Germinal center (tissue), 1 donor: ENCODE measurements at places on chromosomes 1 and 21.

DNA sequence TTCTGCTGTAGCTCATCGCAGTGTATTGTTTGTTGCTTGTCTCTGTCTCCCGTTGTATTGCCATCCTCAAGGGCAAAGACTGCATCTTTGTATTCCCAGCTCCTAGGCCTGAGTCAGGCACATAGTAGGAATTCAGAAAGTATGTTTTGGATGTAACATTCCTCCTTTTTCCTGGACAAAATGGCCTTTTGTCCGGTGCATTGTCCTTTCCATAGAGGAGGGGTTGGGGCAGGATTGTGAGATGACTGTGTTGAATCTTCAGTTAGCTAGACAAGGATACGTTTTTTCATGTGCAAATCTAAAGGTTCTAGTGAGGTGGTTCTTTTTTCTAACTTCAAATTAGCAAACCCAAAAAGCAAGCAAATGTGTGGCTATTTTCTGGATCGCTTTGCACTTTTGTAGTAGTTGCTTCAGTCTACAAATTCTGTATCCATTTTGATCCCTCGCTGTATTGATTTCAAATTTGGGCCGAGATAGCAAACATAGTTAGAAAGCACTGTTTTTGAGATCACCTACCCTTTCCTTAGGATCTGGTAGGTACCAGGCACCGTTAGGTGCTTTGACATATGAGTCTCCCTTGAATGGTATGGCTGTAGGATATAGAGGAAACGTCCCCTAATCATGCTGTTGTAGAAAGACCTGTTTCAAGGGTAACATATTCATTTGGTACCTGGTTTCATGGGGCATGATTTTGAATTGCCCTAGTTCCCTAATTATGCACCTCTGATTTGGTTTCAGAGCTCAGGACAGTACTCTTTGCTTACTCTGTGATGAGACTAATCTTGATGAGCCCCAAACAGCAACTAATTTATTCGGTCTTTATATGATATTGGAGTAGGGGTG is 1.2 kb downstream of the PPP1R8 start:
- no peak for DNase-seq

DNA sequence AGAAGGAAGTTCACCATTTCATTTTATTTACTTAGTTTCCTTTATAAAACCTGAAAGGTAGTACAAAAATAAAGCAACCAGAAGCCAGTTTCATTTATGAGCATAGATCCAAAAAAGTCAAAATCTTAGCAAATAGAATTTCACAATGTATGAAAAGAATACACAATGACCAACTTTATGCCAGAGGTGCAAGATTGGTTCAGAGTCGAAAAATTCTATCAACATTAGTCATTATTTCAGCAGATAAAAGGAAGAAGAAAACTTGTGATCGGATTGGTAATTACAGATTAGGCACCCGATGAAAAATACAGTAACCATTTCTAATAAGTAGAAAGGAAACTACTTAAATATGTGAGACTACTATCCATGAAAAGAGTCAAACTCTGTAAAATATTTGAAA is 89.1 kb downstream of the ITSN1 start:
- DNase-seq = no peak

DNA sequence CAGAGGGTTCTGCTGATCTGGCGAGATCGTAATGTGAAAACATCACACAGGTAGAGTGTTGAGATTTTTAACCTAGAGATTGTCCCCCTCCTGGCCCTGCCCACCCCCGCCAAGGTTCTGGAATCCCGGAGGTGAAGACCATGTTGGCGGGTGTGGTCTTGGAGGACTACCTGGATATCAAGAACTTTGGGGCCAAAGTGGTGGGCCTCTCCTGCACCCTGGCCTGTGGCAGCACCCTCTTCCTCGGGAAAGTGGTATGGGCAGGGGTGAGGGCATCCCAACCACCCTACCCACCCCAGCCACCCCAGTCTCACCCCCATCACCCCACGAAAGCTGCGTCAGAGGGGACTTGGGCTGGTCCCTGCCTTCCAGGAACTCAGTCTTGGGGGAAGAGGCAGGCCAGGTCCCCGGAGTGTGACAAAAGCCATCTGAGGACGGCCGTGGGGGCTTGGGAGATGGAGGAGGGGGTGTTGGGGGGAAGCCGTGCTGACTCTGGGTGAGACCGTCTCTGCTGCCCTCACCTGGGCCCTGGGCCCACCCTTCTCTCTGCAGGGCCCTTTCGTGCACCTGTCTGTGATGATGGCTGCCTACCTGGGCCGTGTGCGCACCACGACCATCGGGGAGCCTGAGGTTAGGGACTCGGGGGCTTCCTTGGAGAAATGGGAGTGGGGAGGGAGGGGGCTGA is 4.4 kb downstream of the CLCNKB start:
- no peak for DNase-seq

GRCh38 chr1:37652976-37653375 is 18.3 kb upstream of the RSPO1 start:
- no peak for DNase-seq

GRCh38 chr1:244965185-244966030 is 101.1 kb upstream of the HNRNPU start:
- no peak for DNase-seq

GRCh38 chr1:229087339-229087738 is 183.6 kb upstream of the RAB4A start:
- DNase-seq = no peak
